Stimulated activated memory B cell treated with anti-CD40 and anti-IgM and Interleukin-4, amounts not matched to agents 10 μg/mL and 1 μg/mL and 100 μg/mL, for 72 hours (primary cell): ENCODE measurements at places on chromosomes 2 and 18.

DNA sequence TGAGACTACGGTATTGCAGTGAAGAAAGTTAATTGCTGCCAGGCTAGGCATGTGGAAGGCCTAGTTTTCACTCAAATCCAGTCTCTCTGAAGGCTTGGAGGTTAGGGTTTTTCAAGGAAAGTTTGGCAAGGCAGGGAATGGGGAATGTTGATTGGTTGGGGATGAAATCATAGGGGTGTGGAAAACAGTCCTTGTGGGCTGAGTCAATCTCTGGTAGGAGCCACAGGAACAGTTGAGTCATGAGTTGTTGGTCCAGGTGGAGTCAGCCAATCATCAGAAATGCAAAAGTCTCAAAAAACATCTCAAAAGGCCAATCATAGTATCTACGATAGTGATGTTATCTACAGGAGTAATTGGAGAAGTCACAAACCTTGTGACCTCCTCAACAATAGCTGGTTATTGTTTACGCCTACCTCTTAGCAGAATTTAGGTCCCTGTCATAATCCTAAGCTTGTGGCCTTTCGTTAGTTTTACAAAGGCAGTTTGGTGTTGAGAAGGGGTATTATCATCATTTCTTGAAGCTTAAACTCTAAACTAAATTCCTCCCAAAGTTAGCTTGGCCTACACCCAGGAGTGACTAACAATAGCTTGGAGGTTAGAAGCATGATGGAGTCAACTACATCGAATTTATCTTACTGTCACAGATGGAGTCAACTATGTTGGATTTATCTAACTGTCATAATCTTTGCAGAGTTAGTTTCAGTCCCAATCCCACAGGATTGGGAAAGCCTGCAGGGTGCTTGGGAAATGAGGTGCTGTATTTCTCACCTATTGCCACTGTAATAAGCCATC lies 33.7 kb upstream of the APCDD1 start:
- ATAC-seq, result no peak

- no peak for ATAC-seq
Observed at GRCh38 chr2:207926989-207927300, 98.4 kb downstream of the PLEKHM3 start.

- no peak for ATAC-seq
Observed at GRCh38 chr18:21513292-21513691, 87.2 kb downstream of the ESCO1 start.

DNA sequence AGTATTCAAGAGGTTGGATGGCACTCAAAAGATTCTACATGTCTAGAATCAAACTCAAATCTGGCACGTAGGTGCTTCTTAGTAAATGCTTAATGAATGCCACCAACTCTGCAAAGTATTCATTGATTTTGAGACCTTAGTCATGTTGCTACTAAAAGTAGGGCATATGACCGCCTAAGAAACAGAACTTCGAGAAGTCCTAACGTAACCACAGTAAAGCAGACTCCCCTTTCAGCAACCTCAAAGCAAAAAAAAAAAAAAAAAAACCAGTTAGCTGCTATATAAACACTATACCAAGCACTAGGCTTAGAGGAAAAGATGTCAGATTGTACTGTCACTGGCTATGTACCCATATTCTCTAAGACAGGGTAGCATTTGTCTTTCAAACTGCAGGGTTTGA lies 33.9 kb downstream of the PTCD3 start:
- no peak for ATAC-seq

DNA sequence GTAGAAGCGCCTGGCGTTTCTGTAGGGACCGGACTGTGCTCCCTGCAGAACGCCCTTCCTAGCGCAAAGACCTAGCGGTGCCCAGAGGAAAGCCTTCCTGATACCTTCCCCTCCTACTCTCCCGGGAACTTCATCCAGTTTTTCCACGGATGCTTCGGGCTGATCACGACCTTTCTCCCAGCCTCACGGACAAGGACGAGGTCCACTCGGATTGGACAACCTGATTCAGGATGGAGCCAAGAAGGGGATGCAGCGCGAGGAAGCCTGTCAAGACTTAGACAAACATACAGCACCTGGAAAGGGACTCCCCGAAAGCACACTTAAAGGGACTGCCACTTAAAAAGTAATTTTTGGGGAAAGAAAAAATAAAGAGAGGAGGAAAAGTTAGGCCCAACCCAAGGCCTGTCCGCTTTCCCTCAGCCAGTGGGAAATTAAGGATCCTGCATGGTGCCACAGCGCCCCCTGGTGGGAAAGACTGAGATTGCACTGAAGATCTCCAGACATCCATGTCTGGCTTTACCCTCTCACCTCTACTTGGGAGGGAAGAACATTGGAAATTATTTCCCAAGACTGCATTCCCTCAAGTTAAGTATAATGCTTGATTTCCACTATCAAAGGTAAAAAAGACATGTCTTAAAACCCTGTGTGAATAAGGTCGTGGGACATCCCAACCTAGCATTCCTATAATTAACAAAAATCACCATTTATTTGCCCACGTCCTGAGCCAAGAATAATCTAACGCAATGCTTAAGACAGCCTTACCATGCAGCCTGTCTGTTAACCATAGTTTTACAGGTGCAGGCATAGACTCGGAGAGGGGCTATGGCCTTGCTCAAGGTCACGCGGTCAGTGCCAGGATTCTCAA lies 13.4 kb upstream of the COPS8 start:
- no peak for ATAC-seq

DNA sequence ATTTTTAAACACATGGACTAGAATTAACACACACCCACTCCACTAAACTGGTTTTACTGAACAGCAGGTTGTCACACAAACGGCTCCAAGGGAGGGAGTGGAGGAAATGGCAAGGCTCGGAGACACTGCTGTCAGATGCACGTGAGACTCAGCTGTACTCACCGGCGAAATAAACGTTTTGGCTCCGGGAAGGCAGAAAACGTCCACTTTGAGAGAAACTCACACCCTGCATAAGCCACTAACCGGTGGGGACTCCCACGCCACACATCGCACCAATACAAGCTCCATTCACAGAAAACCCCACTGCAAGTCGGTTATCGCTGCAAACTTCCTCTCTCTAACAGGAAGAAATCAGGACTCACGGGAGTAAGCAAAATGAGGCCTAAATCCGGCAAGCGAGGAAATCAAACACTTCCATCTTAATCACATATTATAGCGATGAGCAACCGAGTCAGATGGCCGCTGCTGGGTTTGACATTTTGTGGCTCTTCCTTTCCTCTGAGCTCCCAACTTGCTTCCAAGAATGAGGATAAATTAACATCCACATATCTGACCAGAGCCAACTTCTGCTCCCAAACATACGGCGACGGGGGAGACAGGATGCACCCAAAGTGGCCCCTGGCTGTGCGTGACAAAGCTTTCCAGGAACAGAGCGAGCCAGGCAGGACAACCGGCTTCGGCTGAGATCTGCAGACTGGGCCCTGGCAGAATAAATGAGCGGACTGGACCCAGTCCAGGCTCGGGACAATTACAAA lies 63.5 kb downstream of the HDAC4 start:
- ATAC-seq, result no peak

DNA sequence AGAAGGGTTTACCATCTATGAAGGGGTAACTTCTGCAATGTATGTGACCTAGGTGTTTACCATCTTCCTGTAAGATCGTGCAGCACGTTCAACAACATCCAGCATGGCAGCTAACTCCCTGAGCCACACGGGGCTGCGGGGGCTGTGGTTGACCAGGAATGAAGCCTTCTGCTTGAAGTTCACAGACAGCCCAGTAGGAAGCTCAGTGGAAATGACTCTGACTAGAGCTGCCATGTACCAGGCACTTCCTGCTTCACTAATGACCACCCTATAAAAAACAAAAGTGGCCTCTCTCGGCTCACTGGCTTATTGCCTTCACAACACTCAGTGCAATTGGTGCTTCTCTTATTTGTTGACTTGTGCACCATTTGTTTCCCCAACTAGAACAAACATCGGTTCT lies 99.7 kb upstream of the SMAD7 start:
- no peak for ATAC-seq

DNA sequence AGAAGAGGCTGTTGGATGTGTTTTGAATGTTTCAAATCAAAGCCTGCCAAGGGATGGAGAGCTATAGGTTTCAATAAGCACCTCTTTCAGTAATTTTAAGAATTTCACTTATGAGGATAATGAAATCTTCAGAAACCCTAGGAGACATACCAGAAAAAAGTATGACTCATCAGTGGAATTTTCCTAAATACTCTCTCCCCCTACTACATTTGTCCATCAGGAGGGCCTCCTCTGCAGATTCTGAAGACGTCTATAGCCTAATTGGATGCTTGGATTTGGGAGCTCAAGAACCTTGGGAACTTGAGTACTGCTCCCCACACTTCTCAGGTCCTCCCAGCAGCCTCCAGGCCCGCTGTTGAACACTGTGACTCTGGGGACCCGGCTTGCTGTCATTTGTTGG lies 374.3 kb downstream of the SLC4A3 start:
- ATAC-seq, result no peak

- ATAC-seq, result no peak
Observed at GRCh38 chr2:88201811-88202169, 31.6 kb downstream of the THNSL2 start.

GRCh38 chr2:75632091-75632701 lies 14.4 kb upstream of the MRPL19 start:
- no peak for ATAC-seq

DNA sequence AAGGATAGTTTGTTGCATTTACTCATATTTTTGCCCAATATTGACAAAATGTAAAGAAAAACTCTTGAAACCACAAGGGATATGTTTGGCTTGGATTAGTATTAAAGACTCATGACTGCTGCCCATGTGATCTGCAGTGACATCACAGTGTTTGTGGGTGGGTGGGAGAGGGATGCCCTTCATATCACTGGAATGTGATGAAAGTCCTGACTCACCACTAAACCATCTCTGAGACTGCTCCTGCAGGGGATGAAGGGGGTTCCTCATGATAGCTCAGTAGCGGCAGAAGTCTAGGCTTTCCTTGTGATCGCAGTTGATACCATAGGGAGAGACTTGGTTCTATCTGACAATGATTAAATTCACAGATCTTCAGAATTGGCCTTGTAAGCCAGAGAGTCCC lies 451.2 kb downstream of the CNTNAP5 start:
- no peak for ATAC-seq

DNA sequence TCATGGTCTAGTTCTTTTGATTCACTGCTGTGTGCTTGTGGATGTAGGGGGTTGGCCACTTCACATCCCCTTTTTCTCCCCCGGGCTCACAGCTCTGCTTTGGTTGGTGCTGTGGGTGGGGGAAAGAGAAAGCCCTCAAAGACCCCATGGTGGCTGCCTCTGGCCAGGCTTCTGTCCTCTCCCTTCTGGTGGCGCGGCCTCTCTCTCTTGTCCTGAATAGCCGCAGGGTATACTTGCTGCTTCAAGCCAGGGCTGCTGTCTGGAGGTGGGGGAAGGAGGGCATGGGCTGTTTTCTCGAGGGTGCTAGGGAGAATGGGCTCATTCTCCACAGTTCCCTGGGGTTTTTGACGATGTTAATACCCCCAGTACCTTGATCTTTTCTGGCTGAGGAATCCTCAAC lies 53.9 kb downstream of the IL1R2 start:
- no peak for ATAC-seq

DNA sequence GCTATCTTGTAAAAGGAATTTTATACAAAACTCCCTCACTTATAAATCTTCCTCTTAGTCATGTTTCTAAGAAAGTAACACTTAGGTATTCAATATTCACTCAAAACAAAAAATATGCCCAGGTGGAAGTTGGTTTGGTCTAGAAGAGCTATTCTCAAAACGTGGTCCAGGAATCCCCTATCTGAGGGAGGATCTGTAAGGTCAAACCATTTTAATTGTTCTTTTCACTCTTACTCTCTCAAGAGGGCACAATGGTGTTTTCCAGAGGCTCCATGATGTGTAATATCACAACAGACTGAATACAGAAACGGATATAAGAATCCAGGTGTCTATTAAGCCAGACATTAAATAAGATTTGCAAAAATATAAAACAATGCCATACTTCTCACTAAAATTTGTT lies 9.9 kb downstream of the MOB1A start:
- peak; percentile 89 for ATAC-seq

DNA sequence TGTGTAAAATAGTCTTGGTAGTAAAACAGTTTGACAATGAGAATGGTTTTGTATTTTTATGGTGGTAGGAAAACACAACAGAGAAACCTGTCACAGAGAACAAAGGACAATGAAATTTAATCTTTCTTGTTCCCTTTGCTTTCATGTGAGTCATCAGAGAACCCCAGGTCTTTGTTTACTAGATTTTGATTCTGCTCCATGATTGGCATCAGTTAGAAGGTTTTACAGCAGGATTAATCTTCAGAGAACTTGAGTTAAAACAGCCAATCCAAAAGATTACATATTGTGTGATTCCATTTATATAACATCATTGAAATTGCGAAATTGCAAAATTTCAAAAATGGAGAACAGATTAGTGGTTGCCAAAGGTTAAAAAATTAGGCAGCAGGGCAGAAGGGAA lies 2.5 kb downstream of the APLF start:
- no peak for ATAC-seq

DNA sequence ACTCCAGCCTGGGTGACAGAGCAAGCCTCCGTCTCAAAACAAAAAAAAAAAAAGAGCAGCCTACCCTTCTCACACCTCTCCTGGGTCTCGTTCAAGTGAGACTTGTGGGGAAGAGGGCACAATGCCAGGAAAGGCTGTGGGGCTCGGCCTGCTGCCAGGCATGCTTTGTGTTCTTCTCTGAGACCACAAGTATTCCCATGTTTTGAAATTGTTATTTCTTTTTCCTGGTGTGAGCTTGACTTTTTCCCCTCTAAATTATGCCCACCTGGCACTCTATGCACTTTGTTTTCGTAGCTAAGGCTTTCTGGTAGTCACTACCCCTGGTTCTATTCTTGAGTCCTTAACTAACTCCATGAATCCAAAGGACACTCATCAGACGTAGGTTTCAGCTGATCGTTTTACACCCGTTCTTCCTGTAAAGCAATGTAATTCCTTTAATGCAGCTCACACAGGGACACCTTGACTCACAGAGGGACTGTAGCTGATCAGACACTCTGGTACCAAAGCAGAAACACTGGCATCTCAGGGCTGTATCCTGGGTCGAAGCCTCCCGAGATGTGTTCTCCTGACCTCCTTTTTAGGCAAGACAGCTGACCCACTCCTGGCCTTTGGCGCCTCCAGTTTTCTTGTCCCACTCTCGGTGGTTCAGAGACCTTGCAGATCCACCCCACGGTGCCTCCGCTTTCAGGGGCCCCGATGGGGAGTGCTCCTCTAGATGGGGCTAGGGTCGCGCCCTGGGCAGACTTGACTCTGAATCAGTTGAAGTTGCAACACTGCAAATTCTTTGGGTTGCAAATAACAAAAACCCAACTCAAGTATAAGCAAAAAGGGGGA lies 193.3 kb upstream of the AGAP1 start:
- ATAC-seq, result no peak
